Bone marrow (tissue), 2 donors: ENCODE measurements at places on chromosomes 3 and 15.

GRCh38 chr3:192597506-192597905 lies 129.8 kb downstream of the FGF12 start:
- DNase-seq, result no peak

DNA sequence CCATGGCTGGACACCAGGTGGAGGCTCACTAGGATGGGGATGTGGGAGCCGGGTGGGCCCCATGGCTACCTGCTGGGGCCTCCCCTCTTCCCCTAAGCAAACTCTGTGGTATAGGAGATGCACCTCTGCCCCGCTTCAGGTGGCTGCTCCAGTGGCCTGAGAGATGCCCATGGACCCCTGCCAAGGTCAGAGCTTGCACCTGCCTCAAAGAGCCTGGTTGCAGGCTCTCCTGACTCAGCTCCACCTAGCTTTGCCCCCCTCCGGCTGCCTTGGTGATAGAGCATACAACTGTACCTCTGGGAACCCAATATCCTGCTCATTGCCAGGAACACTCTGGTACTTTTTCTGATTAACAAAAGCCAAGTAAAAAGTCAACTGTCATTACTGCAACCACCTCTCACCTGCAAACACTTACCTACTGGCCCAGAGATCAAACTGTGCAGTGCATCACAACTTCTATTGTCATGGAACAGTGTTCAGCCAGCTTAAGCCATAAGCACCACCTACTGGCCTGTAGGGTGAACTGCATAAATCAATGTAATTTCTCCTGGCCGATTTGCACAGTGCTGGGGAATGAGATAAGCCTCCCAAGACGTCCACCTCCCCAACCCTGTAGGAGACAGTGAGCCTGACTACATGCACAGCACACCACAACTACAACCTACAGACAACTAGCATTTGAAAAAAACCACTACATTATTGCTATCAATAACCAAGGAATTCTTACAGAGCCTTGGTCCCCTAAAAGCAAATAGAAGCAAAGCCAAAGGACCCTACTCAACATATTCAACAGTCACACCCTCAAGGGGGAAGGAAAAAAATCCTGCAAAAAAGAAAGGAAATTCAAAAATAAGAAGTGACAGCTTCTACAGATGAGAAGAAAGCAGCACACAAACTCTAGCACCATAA lies 352.4 kb upstream of the ARHGEF26 start:
- DNase-seq, result no peak

DNA sequence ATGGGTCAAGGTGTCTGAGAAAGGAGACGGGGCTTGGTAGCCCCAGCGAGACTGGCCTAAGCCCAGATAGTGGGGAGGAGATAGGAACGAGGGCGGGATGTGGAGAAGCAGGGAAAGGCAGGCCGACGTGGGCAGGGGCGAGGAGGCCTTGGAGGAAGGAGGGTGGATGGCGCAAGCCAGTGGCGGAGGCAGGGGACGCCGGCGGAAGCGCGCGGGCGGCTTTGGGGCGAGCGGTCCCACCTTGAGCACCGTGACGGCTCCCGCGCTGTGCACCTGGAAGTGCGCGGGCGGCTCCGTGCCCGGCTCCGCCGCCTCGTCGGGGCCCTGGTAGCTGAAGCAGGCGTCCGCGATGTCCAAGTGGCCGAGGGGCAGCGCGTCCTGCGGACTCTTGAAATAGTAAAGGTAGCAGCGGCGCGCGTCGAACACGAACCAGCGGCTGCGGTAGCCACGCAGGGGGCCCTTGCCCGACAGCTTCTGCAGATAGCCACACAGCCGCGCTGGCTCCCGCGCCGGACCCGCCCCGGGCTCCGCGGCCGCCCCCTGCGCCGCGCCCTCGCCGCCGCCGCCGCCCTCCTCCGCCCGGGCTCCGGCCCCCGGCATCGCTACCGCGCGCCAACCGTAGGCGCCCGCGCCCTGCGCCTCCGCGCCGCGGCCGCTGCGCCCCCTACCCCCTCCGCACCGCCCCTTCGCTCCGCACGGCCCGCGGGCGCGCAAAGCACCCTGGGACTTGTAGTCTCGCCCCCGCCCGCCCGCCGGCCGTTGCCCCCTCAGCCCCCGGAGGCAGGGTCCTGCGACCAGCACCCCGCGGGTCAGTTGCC lies at the start of gene TBC1D2B:
TSS of gene TBC1D2B (minus strand) at position 659 of the 818 bp plus-strand sequence. CDS start at position 600, 59 bp downstream.
- DNase-seq, result peak; percentile 40

- DNase-seq, result no peak
These were observed 70.3 kb upstream of the OCA2 start for GRCh38 chr15:28169366-28169765.

GRCh38 chr3:147099076-147099475 lies 307.3 kb downstream of the ZIC4 start:
- no peak for DNase-seq

- DNase-seq, result no peak
These were observed 18.7 kb upstream of the GK5 start for GRCh38 chr3:142244056-142244455.

- DNase-seq, result no peak
These were observed 252.6 kb downstream of the KLF13 start for GRCh38 chr15:31579282-31579681.

DNA sequence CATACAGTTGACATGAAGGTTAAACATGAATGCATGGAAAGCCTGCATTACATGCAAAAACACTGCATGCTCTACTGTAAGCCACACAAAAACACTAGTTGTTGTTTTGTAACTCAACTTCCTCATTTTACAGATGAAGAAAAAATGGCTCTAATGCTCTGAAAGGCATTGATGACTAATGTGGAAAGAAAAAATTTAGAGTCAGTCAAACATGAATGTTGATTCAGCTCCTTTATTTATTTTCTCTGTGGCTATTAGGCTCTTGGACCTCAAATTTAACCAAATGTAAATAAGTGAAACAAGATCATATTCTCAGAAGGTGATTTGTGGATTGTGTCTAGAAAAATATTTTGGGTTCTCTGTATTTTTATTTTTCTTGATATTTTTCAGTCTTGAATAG lies 336.7 kb upstream of the ZNF717 start:
- no peak for DNase-seq
